ENCODE measurements at places on chromosomes 4 and X.

DNA sequence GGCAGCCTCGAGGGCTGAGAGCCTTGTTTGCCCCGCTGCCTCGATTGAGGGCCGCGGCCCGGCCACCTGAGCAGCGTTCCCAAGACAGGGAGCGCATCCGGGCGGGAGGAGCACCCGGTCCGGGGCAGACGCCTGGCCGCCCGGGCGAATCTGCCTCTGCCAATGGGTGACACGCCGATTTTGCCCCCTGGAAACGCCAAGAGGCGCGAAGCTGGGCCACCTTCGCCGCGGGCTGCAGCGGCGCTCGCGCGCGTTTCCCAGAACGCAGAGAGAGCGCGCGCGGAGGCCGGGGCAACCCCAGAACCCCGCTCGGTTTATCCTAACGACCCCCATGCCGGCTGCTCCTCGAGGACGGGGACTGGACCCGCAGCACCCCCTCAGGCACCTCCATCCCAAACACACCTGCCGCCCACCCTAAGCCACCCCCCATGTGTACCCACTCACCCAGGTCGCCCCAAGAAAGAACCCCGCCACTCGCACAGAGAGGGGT is 575 bp downstream of the MAP7D2 start:
- no peak for DNase-seq

DNA sequence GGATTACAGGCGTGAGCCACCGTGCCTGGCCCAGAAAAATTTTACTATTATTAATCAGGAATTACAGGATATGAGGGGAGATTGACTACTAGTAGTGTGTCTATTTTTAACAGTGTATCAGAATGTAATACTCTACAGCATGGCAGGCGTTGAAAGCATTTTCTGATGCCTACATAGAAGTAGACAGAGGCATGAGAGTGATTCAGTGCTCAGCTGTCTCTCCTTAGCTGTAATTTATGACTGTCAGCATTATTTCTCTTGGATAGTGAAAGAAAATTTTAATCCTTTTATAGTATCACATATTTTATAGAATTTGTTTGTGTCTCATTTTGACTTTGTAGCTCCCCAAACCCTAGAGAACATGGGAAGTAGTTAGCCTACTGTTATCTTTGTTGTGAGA is 20.7 kb downstream of the ARHGAP24 start:
- DNase-seq = no peak

DNA sequence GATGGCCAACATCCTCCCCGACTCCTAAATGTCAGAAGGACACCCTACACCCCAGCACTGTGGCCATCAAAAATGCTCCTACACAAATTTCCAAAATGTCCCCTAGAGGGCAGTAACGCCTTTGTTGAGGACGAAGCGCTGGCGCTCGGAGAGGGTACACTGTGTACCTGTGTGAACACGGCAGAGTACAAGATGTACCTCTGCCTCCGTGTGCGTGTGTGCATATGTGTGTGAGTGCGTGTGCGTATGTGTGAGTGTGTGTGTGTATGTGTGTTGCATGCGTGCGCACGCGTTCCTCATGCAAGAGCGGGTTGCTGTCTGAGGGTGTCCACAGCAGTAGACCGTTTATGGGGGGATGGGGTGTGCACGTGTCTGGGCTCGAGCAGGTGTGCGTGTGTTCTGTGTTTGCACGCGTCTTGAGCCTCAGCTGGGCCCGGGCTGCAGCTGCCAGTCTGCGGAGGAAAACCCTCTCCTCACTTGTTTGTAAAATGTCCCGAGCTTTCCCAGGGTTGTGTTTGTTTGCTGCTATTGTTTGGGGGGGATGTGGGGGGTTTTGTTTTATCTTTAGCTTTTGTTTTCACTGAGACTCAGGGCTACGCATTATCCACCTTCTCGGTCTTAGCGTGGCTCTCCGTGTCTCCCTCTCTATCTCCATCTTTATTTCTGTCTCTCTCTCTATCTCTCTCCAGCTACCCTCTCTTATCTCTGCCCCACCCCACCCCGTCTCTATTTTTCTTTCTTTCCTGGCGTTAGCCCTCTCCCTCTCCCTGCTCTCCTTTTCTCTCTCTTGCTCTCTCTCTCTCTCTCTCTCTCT is 10.4 kb upstream of the TSPYL2 start:
- DNase-seq = peak; percentile 36

GRCh38 chrX:115939636-115940160 is 230.8 kb upstream of the AGTR2 start:
- DNase-seq = no peak

- DNase-seq = peak; percentile 9
Observed at GRCh38 chr4:173332963-173333657, 1.0 kb downstream of the HMGB2 start.

DNA sequence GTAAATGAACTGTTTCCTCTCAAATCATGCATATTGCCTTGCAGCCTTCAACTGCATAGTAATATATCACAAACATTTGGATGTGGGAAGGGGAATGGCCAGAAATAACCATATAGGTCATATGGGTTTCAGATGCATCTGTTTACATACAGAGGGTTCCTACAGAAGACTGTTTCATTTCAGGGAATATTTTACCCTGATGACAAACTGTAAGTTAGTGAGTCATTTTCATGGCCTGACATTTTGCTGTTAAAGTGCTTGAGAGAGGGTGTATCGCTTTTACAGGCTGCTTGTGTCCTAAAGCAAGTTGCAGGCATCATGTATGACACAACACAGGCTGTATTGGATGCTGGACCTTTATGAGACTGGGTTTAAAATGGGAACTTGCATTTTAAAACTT is 25.5 kb upstream of the AMOT start:
- no peak for DNase-seq

DNA sequence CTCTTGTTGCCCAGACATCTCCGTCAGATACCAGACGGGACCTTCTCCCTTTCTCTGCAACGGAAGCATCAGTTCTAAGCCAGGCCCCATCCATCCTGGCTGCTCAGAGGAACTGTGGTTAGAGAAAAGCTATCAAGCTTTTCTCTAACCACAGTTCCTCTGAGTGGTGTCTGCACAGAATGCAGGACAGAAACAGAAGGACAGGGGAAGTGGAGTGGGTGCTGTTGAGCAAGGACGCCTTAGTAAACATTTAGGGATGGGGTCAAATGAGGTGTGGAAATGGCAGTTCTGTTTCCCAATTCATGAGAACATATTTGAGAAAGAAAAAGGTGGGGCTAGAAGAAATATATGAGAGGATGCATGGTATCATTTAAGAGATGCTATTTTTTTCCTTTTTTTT is 283.8 kb downstream of the CRLF2 start:
- DNase-seq = no peak

DNA sequence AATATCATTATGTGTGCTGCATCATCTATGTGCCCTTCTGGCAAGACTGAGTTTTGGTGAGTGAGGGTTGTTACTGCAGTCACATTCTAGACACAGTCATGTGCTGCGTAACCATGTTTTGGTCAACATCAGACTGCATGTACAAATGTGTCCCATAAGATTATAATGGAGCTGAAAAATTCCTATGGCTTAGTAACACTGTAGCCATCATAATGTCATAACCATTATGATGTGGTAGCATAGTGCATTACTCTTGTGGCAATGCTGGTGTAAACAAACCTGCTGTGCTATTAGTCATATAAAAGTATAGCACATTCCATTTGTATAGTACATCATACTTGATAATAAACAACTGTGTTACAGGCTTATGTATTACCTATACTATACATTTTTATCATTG is 198.1 kb upstream of the NUDT6 start:
- no peak for DNase-seq

DNA sequence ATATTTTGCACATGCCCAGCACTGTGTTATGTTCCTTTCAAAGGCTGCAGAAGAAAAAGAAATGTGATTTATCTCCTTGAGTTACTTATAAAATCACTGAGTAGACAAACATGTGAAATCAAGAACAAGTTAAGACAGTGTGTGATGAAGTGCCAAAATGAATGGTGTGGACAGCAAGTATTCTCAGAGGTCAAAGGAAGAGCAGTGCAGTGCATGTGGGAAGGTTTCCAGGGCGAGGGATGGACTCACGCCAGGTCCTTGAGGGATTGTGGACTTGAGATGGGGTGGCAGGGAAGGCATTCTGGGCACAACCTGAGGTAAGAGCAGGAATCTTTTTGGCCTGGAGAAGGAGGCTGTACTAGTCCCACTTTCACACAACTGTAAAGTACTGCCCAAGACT is 115.5 kb downstream of the FNIP2 start:
- no peak for DNase-seq

GRCh38 chr4:128444544-128445302 is 157.1 kb upstream of the PGRMC2 start:
- no peak for DNase-seq

DNA sequence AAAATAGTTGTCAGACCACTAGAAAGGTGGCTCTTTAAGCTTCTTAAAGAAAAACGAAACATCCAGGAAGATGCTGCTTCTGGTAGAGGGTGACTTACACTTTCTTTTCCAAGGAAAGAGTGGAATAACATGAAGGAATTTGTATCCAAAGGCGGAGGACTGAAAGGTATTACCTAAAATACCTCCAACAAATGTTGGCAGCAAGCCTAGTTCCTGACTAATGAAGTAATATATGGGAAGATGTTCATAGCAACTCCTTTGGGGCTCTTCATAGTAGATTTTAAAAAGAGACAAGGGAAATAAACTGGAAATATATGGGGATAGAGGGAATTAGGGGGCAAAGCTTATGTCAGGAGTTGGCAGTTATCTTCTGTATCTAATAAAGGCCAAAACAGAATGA is 116.2 kb downstream of the AASDH start:
- no peak for DNase-seq
